ENCODE measurements at places on chromosomes 12 and 14. TPM values are rescaled to one million over a fixed set of nuclear protein-coding genes. Genes with fewer than 3 reads are reported as not detected.

DNA sequence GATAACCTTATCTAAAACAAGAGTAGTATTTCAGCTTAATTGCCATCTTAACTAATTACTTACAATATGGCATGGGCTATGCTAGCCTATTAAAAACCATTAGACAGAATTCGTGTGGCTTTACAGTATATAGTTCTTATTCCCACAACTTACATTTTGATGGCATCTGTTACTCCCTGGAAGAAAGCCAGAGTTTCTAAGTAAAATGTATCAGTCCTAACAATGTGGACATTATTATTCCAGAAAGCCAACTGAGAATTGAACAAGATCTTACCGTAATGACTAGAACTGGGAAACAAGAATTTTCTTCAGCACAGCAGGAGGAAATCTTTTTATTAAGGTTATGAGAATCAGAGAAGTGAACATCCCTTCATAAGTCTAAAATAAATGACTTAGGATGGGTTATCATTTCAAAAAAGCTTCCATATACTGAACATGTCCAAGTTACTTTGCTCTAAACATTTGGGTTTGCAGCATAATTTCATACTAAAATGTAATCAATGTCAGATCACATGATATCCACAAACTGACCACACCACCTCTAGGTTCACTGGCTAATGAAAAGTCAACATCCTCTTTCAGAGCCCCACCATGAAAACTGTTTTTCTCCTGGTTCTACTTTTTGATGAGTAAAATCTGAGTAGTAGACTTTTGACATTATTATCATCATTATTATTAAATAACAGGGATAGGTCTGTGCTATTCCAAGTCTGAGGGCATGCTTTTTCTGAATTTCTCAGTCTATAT, 179.7 kb downstream of the SSPN start:
- no peak for DNase-seq

GRCh38 chr14:58824796-58825195, 187.0 kb downstream of the DACT1 start:
- no peak for DNase-seq

DNA sequence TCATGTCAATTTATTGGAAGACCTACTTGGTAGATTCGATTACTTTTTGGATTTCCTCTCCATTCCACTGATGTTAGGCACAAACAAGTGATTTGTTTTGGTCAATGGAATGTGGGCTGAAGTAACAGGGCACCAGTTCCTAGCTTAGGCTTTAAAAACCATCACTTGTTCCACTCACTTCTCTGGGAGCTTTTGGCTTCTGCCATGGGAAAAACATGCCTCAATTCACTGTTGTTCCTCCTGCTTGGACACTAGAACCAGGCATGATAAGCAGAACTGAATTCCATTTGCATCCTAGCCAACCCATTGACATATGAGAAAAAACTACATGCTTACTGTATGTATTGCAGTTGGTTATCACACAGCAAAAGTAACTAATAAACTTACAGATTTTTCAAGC, 47.8 kb downstream of the LLPH start:
- no peak for DNase-seq

Gene PPHLN1
- 33.6 TPM for total RNA-seq

- DNase-seq = no peak
Measured at GRCh38 chr12:52909331-52909730, 4.5 kb upstream of the KRT8 start.

Gene CEBPE
- 4.4 TPM for total RNA-seq

- DNase-seq = peak; percentile 41
Measured at GRCh38 chr14:22471545-22472121, 117.4 kb downstream of the DAD1 start.

GRCh38 chr14:55458800-55459515, 18.5 kb upstream of the TBPL2 start:
- no peak for DNase-seq

Gene MIP
- total RNA-seq = 0.09 TPM

- no peak for DNase-seq
Measured at GRCh38 chr12:65139389-65139788, 18.3 kb upstream of the WIF1 start.

GRCh38 chr14:55333711-55334485, 62.7 kb downstream of the FBXO34 start:
- no peak for DNase-seq

- no peak for DNase-seq
Measured at GRCh38 chr14:103361867-103362266, 23.3 kb upstream of the MARK3 start.

Gene CFAP73
- total RNA-seq = not detected

- DNase-seq = no peak
Measured at GRCh38 chr12:57952766-57953165, 11.4 kb downstream of the ATP23 start.

DNA sequence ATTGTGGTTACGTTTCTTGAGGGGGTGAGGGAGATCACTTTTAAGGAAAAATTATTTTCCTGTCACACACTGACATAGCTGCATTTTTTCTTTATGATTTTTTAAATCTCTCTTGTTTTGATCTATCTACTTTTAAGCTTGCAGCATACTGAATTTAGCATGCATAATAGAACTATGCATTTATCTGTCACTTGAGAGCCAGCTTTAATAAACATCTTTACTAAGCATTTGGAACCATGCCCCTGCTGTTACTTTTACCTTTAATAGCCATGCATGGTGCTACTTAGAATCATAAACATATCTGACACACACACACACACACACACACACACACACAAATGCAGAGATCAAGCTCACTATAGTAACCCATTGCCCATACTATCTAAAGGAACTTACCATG, 486.2 kb downstream of the NELL2 start:
- DNase-seq = no peak

Gene A2M
- 1,731 TPM for total RNA-seq

Gene EML1
- 5.1 TPM for total RNA-seq

DNA sequence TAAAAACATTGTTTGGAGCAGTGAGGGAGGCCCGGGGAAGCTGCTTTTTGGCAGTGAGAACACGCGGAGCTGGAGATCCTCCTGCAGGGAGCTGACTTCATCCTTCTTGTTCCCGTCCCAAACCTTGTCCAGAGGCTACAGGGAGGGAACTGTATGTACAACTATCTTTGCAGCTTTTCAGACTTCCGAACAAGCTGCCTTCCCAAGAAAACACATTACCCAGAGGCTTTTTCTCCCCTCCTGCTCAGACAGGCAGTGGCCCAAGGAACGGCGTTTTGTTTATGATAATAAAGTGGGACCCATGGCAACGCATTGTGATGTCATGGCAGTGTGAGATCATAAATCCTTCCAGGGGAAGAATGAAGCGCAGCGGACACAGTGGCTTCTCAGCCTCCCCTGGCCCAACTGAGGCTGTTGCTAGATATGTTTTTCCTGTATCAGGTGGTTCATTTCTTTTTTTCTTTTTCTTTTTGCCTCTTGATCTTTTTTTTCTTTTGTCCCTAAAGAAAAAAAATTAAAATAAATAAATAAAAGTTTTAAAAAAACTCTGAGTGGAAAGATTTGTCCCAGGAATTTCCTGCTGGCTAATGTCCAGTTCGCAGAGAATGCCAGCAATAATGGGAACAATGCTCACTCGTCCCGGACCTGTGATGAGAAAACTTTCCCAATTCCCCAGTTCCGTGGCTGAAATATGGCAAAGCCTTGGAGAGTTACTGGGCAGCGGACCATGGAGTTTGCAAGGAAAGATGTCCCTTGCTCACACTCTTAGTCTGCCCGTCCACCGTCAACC, 103.4 kb upstream of the MAP1LC3B2 start:
- DNase-seq = no peak

DNA sequence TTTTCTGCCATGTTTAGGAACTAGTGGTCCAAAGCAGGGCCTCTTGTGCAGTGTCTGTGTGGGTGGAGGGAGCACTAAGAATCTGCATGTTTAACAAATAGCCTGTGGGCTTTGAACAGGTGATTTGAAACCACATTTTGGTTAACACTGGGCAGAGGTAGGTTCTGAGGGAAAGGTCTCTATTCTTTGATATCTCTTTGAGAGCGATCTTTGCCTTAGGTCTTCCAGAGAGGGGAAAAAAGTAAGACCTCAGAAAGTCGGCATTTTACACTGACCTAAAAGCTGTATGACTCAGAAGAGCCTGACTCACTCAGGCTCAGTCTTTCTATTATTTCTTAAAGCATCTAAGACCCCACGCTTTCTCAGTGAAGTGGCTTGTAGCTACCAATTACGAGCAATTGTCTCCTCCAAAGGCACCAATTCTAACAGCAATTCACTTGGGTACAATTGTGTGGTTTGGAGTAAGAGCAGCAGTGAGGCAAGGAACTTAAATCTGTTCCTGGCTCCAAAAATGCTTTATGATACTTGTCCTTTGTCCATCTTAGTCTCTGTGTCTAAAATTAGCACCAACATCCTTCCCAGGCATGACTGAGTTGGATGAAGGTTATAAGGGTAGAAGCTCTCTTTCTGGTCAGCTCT, 8.8 kb downstream of the EIF2B2 start:
- DNase-seq = no peak

DNA sequence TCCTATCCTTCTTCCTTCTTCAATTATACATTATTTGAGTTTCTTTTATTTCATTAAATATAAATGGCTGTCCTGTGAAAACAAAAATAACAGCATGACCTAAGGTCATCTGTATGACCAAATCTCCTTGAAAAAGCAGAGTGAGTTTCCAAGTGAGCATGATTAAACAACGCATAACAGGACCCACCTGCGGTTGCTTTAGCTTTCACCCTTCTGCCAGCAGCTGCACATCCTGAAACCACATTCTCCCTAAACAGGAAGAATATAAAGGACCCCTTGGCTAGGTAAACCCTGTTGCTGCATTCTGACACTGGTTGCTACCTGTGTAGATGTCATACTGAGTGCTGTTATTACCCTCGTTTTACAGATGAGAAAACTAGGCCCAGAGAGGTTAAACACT, 42.8 kb upstream of the CPM start:
- no peak for DNase-seq

Gene LGR5
- 0.98 TPM for total RNA-seq

Gene PTPN11
- 33.7 TPM for total RNA-seq

DNA sequence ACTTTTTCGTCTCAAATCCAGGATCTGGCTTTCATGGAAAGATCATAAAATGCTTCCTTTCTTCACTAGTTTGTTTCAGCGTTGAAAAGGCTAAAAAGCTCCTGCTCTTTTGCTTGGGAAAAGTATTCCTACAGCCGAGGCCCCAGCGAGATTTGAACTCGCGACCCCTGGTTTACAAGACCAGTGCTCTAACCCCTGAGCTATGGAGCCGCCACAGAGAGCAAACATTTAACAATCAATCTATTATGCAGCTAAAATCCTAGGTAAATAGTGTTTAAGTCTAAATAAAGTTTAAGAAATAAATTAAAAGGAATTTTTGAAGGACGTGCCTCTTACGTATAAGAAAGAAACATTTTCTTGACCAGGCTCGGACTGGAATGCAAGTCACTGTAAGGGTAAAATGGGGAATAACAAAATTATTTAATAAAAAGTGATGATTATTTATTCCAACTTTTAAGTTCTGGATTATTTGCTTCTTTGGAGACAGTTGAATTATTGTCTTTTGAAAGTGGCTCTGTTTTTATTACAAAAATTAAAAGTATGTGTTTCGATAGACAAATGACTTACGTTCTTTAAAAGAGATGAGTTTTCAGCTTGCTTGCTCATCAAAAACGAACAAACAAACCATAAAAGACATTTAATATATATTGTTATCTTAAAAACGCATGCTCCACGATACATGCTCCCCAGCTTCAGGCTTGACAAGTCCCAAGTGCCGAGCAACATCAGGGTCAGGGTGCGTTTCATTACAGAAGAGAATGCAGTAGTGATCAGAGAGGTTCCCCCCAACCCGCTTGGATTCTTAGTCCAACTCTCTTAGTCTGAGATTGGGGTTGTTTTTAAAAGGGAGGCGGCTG, 10.2 kb downstream of the OR6S1 start:
- no peak for DNase-seq

Gene CCDC197
- total RNA-seq = not detected

DNA sequence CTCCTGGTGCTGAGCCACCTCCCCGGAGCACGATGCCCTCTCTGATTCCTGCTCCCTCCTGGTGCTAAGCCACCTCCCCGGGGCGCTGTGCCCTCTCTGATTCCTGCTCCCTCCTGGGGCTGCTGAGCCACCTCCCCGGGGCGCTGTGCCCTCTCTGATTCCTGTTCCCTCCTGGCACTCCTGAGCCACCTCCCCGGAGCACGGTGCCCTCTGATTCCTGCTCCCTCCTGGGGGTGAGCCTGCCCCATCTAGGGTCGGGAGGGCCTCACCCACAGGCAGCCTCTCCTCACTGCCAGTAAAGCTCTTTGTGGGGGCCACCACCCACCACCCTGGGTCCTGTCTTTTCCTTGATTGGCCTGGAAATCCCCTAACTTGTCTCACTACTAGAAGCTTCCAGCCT, 327.6 kb upstream of the SFSWAP start:
- no peak for DNase-seq

Gene DDX47
- 24.5 TPM for total RNA-seq

DNA sequence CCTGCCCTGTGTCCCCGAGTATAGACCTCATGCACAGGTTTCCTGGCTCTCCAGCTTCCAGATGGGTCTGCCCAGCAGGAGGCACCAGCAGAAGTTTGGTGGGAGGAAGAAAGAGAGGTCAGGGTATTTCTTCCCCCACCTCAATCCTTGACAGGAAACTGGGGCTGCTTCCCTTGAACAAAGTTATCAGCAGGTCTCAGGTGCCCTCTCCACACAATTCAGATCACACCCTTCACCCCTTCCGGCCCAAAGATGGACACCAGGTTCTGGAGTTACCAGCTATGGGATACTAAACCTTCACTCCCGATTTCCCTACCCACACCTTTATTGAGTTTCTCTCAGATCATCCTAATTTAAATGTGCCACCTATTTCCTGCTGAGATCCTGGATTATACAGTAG, 1.2 kb downstream of the SART3 start:
- no peak for DNase-seq

Gene PTPRR
- 0.08 TPM for total RNA-seq

Gene NDUFA12
- 34.8 TPM for total RNA-seq

Gene GALNT16
- total RNA-seq = 0.28 TPM

Gene STAC3
- total RNA-seq = 0.84 TPM

GRCh38 chr12:118050972-118051910, 9.7 kb downstream of the WSB2 start:
- DNase-seq = no peak

DNA sequence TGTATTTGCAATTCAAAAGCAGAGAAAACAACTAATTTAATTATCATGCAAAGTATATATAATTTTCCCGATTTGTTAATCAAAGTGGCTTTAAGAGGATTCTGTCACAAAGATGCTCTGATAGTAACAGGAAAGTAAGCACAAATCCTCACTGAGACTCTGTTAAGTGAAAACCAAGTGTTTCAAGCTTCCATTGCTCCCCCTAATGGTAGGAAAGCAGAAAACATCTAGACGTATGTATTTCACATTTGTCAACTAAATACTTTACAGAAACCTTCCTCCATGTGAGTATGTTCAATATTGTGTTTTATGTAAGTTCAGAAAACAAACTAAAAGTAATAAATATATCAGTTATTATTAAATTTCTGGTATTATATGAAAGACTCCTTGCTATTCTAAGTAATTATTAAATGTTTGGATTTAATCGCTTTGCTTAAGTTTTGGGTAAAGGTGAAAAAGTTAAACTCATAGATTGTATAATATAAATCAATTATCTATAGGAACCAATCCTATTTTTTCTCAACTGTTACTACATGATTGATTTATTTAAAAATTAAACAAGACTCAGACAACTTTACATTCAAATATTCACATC, 1.5 kb upstream of the NTS start:
- DNase-seq = no peak

Gene PLXNC1
- total RNA-seq = 12.0 TPM
